Fibroblast of skin of right quadriceps (primary cell): ENCODE measurements at places on chromosomes 6 and 20.

- no peak for DNase-seq
Observed at GRCh38 chr6:90109141-90109540, 187.5 kb downstream of the BACH2 start.

DNA sequence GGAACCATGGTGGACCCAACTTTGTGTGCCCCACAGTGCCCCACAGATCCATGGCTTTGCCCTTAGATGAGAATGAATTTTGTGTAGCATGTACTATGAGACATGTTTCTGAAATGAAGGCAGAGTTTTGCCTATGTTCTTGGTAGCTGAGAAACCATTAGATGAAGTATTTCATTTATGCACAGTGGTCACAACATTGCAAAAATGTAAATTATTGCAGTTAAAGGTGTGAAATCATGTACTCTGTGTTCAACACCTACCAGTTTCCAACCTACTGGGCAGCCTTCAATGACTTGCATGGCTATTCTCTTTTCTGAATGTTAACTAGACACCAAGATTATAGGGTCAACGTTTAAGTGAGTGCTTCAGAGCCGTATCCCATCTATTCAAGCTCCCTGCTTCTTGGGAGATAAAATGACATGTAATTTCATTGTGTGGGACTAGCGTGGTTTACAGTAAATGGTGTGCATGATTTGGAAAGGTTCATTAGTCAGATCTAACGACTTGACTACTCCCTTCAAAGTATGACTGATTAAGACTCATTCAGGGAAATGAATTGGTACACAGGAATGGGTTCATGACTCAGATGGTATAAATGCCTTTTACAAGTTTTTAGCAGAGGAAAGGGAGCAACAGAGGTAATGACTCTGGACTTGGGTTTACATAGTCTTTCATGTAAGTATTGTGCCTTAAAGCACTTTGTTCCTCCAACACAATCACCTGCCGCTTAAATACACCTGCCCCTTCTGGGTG, 106.1 kb upstream of the AKIRIN2 start:
- peak; percentile 71 for DNase-seq

GRCh38 chr6:169170583-169170955, 83.1 kb downstream of the THBS2 start:
- DNase-seq, result no peak

- DNase-seq, result peak; percentile 69
Observed at GRCh38 chr6:3490625-3490980, 33.8 kb upstream of the SLC22A23 start.

GRCh38 chr20:10415013-10415650, 18.9 kb downstream of the MKKS start:
- DNase-seq, result peak; percentile 8

DNA sequence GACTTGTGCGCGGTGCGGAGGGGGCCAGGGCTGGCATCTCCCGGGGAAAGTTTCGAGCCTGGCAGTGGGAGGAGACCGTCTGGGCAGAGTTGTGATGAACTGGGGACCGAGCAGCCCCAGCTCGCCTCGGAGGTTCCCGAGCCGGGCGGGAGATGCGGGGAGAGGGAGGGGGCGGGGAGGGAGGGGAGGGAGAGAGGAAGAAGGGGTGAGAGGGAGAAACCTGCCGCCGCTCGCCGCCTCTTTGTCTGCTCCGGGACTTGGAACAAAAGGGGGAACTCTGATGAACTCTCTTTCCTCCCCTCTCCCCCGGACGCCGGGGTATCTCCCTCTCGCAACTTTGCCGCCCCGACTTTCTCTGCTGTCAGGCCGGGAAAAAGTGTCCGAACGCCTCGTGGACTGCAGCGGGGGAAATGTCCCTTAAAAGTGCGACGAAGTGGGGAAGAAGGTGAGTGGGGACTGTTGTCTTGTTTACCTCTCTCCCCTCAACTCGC, 72.7 kb downstream of the SOX4 start:
- DNase-seq, result no peak

DNA sequence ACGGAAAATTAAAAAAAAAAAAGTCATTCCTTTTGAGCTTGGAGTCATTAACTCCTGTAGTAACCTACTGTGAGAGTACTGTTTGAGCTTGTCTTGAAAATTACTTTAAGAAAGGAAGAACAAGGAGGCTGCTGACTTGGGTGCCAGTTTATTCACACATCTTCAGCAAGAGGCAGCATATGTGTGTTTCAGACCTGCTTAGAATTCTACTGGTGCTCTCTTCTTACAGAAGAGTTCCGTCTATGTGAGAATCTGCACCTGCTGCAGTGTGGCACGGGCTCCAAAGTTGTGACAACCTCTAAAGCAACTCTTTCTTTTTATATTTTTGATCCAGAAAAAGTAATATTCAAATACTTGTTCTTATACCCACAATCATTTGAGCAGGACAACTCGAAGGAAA, 117.4 kb upstream of the SOX4 start:
- DNase-seq, result no peak

- no peak for DNase-seq
Observed at GRCh38 chr20:36152261-36152660, 2.3 kb upstream of the EPB41L1 start.
